Brain microvascular endothelial cell (primary cell): ENCODE measurements at places on chromosomes 12 and 14.

- peak; percentile 73 for DNase-seq
Observed at GRCh38 chr12:122851820-122852219, 16.6 kb downstream of the HIP1R start.

- peak; percentile 53 for DNase-seq
Observed at GRCh38 chr14:102028733-102029132, 58.1 kb downstream of the HSP90AA1 start.

- peak; percentile 80 for DNase-seq
Observed at GRCh38 chr12:124030510-124030909, 57.5 kb downstream of the ZNF664 start.

GRCh38 chr12:18849761-18850160 is 111.8 kb downstream of the CAPZA3 start:
- DNase-seq: no peak

GRCh38 chr14:74313601-74314000 is 10.9 kb upstream of the ABCD4 start:
- DNase-seq: no peak

DNA sequence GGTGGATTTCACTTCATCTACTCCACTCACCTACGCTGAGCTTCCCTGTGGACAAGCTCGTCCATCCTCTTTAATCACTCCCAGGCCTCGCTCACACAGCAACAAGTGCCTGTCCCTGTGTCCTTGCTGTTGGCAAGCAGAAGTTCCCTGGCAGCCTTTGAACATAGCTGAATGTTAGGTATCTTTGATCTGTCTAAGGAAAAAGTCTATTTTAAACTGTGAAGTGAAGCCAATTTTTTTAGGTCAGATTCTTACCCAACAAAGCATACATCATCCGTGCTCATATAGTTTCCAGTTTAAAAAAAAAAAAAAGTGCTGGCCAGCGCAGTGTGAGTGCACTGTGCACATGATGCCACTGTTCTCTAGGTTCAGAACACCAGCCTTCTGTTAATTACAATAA is 36.3 kb downstream of the PPP2R5C start:
- DNase-seq: no peak

- DNase-seq: no peak
Observed at GRCh38 chr14:39369029-39369428, 63.2 kb downstream of the FBXO33 start.

- DNase-seq: no peak
Observed at GRCh38 chr14:56813143-56813551, 2.9 kb upstream of the OTX2 start.

GRCh38 chr12:24363177-24363754 is 413.8 kb upstream of the SOX5 start:
- no peak for DNase-seq

DNA sequence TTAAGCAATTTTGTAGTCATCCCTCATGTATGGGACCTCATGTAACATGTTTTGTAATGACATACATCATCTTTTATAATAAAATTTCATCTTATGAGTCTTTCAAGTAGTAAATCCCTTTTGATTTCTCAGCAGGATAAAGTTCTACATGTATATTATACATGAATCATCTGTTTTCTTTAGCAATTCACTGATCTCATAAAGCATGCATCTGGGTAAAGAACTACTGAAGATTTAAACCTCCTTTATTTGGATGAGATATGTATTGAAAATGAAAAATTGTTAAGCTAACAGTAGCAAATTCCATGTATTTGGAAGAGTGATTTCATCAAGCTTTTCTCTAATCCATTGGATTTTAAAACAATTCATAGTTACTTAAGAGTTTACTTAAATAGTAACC is 126.9 kb downstream of the KITLG start:
- no peak for DNase-seq

DNA sequence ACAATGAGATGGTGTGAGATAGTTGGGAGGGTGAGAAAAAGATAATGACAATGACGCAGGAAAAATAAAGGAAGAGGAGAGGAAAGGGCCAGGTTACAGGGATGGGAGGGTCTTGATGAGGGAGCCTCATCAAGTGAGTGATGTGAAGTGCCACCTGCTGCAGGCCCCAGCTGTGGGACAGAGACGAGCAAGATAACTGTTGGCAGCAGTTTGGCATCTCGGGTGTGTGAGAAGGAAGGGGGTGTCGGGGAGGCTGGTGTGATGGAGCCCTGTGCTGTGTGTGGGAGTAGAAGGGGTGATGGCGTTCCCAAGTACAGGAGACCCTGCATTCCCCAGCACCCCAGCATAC is 11.4 kb upstream of the TAC3 start:
- DNase-seq: no peak

- no peak for DNase-seq
Observed at GRCh38 chr14:99023371-99023770, 248.6 kb downstream of the BCL11B start.

- DNase-seq: no peak
Observed at GRCh38 chr12:1488908-1489381, 105.4 kb downstream of the FBXL14 start.

DNA sequence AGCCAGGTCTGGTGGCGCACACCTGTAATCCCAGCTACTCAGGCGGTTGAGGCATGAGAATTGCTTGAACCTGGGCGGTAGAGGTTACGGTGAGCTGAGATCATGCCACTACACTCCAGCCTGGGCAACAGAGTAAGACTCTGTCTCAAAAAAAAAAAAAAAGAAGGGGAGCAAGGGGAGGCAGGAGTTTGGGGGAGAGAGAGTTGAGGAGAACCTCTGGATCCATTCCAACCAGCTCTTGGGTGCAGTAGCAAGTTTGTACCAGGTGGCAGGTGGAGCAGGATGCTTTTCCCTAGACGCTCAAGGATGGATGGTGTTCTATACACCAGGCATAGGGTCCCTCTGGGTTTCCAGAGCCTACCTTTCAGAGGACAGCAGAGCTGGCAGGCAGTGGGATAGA is 1.9 kb downstream of the NFE2 start:
- DNase-seq: no peak

- DNase-seq: no peak
Observed at GRCh38 chr12:12716151-12716792, 896 bp upstream of the CDKN1B start.

GRCh38 chr14:79730953-79731352 is 480.4 kb downstream of the DIO2 start:
- DNase-seq: peak; percentile 53

DNA sequence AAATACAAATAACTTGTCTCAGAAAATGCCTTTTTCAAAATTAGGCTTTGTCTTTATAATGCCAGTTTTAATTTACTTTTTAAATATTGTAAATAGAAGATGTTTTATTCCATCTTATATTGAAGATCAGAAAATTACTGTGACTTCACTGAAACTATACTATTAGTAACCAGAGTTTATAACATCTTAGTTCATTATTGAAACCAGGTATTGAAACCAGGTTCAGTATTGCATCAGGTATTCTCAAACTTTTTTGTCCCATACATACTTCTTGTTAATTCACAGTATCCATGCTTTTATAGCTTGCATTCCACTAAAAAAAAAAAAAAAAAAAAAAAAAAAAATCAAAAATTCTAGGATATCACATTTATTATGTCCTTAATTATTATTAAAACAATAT is 227.5 kb downstream of the GXYLT1 start:
- DNase-seq: no peak

GRCh38 chr14:104879201-104879982 is 14.3 kb downstream of the CEP170B start:
- DNase-seq: no peak

DNA sequence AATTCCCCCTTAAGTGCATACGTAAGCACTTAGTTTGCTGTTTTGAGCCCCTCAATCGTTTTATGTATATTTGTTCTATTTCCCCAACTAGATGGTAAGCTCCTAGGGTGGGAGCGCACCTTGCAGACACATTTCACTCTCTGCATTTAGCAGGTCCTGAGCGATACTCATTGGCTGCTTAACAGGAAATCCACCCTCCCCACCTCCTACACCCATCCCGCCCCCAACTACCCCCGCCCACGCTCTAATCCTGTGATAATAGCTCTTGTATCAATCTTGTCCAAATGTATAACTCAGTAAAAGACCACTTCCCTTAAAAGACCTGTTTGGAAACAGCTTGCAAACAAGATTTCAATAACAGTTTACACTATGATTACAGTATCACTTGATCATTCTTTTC is 8.1 kb downstream of the LPAR5 start:
- DNase-seq: no peak

DNA sequence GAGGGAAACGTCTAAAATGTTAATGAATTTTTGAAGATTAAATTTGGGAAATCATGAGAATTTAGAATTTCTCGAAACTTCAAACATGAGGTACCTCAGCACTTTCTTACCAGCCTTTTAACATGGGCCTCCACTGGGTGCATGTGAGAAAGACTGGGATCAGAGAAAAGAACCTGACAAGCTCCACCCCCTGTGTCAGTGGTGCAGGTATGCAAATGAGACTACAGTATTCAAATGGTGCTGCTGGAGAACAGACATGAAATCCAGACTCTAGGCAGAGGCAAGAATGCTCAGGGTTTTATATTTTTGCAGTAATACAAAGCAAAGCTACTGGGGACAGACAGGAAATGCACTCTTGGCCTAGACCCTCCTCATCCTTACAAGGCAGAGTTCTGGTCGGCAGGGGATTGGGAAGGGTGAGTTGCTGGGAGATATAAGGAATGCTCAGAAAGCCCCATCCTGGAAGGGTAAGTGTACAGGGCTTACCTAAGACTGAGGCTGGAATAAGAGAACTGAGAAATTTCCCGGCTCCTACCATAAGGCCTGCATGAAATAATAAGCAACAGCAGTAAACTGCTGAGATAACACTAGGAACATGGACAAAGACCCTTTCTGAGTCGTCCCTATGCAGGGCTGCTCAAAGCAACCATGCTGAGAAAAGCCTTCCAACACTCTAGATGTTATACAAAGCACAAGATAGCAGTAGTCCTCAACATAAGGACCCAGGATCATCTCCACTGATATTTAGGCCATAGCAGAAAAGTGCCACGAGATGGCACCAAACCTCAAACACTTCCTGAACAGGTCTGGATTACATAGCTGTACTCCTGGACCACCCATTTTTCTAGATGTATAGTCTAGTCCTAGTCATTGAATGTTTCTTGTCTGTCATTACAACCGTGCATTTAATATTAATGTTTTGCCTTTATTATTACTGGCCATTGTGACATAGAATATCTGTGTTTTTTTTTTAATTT is 260.8 kb downstream of the RASSF9 start:
- peak; percentile 77 for DNase-seq

DNA sequence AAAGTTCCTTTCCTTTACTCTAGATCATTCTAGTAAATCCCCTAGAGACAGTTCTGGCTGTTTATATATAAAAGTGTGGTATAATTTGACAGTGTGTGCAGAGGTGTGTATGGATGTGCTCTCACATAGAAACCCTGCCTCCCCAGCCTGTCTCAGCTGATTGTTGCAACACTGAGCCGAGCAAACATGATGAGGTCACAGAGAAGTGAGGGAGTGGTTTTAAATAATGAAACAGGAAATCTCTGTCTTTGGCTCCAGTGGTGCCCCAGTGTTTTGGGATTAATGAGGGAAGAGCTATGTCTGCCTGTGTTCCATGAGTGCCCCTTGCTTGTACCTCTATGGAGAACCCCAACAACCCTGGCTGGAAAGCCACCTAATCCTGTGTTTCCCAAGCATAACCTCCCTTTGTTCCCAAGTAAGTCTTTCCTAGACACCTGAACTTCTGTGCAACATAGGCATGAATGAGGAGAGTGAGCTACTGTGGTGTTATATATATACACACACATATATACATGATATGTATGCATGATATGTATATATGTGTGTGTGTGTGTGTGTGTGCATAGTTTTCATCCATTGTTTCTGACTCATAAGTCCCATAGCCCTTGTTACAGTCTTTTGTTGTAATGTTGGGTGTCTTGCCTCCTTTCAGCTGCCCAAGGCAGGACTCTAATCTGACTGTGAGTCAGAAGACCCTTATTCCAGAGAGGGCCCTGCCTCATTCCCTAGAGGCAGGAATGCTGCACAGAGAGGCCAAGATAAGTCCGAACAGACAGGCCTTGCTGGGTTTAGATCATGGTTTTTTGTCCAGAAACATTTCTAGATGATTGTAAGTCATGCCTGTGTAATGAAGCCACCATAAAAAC is 18.0 kb downstream of the TRAF3 start:
- peak; percentile 93 for DNase-seq

DNA sequence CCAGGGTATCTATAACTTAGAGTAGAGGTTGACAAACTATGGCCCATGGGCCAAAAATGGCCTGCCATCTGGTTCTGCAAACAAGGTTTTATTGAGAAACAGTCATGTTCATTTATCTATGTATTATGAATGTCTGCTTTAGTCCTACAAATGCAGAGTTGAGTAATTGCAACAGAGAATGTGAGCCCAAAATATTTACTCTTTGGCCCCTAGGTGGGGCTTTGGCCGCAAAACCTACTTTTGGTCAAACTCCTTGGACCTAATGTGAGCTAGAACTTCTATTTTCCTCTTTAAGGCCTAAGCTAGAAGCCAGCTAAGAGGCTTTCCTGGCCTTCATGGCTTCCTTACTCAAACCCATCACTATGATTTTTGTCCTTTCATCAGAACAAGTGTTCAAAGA is 379.1 kb downstream of the NELL2 start:
- no peak for DNase-seq

DNA sequence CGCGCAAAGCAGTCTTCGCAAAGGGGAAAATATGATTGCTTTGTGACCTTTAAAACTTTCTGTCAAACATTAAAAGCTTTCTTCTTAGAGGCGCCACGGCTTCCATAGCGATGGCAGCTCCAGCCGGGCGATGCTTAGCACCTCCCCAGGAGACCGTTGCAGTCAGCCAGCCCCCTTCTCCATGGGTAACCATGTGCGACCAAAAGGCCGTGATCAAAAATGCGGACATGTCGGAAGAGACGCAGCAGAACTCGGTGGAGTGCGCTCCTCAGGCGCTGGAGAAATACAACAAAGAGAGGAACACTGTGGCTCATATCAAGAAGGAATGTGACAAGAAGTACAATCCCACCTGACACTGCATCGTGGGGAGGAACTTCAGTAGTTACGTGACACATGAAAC is 12.7 kb upstream of the STON2 start:
- no peak for DNase-seq

DNA sequence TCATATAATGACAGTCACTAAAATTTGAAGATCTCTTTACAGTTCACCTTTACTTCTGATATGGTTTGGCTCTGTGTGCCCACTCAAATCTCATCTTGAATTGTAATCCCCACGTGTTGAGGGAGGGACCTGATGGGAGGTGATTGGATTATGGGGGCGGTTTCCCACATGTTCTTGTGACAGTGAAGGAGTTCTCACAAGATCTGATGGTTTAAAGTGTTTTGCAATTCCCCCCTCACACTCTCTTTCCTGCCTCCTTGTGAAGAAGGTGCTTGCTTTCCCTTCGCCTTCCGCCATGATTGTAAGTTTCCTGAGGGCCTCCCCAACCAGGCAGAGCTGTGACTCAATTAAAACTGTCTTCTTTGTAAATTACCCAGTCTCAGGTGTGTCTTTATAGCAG is 27.3 kb upstream of the CD9 start:
- no peak for DNase-seq

GRCh38 chr12:28512406-28512805 is 322.1 kb downstream of the CCDC91 start:
- DNase-seq: no peak

- DNase-seq: no peak
Observed at GRCh38 chr12:104971306-104971705, 13.2 kb upstream of the SLC41A2 start.
